ENCODE measurements at places on chromosomes 3 and 15. TPM values are rescaled to one million over a fixed set of nuclear protein-coding genes. Genes with fewer than 3 reads are reported as not detected.

The ATP13A4 gene
- 3.0 TPM for total RNA-seq

The CELF6 gene
- total RNA-seq = 2.6 TPM

The MORC1 gene
- total RNA-seq = not detected

- H3K27ac ChIP-seq = no peak overlapping the region
- H3K4me1 ChIP-seq = peaks cover 34% of the 10 kb centered on the region
- H3K27me3 ChIP-seq = no peaks in the 10 kb centered on the region
- H3K36me3 ChIP-seq = no peaks in the 10 kb centered on the region
- H3K4me3 ChIP-seq = no peak overlapping the region
Measured at GRCh38 chr3:136694321-136694720, 57.9 kb downstream of the STAG1 start.

DNA sequence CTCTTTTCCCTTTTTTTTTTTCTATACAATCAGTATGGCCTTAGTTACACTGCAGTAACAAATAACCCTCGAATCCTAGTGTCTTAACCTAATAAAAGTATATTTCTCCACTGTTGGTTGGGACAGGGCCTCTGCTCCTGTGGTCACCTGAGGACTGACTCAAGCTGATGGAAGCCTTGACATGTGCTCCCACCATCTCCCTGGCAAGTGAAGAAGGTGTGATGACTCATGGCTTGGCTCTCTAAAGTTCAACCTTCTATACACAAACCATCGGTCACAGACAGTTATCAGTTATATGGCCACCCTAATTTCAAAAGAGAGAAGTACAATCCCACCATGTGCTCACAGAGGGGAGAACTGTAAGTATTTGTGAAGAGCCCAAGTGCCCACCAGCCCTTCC, 65.8 kb upstream of the CACNA2D3 start:
- DNase-seq = no peak
- no peaks in the 10 kb centered on the region for H3K36me3 ChIP-seq
- no peak overlapping the region for H3K27ac ChIP-seq
- H3K27me3 ChIP-seq = no peaks in the 10 kb centered on the region

DNA sequence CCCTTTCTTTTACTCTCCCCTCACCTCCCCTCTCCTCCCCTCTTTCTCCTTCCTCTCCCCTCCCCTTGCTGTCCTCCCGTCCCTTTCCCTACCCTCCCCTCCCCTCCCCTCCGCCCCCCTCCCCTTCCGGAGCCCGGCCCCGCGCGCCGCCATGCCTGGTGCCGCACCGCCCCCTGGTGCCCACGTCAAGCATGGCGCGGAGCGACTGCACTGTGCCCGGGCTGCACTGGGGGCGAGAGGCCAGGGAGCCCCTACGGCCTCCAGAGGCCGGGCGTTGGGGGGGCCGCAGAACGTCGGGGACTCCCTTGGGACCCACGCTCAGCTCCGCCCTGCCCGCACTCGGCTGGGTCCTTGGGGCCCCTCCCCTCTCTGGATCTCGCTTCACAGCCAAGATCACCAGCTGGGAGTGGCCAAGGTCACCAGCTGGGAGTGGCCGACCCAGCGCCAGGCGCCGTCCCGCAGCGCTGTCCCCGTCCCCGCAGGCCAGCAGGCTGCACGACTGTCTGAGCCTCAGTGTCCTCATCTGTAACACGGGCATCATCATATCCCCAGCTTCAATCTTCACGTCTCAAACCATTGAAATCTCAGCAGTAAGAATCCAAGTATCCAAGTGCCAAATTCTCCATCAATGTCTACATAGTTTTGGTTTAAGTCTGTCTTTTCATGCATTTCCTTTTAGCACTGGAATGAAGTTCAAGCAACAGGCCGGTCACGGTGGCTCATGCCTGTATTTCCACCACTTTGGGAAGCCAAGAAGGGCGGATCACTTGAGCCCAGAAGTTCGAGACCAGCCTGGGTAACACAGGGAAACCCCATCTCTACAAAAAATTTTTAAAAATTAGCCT, 42.5 kb downstream of the TPRA1 start:
- peak overlapping the region; percentile 59 for H3K4me3 ChIP-seq
- H3K27me3 ChIP-seq = no peaks in the 10 kb centered on the region
- no peaks in the 10 kb centered on the region for H3K36me3 ChIP-seq
- DNase-seq = peak; percentile 67

GRCh38 chr3:58965865-58966264, 84.0 kb downstream of the CFAP20DC start:
- no peaks in the 10 kb centered on the region for H3K36me3 ChIP-seq
- no peak overlapping the region for H3K4me3 ChIP-seq

GRCh38 chr15:25717457-25718168, 145.5 kb downstream of the ATP10A start:
- H3K27ac ChIP-seq = no peak overlapping the region
- H3K36me3 ChIP-seq = peaks cover 3% of the 10 kb centered on the region
- H3K4me1 ChIP-seq = no peaks in the 10 kb centered on the region
- no peak overlapping the region for H3K4me3 ChIP-seq
- DNase-seq = no peak
- no peaks in the 10 kb centered on the region for H3K27me3 ChIP-seq

GRCh38 chr15:28902856-28903255, 17.1 kb downstream of the APBA2 start:
- H3K4me1 ChIP-seq = peaks cover 3% of the 10 kb centered on the region
- no peaks in the 10 kb centered on the region for H3K36me3 ChIP-seq
- H3K27ac ChIP-seq = no peak overlapping the region

All from CD4-positive, alpha-beta memory T cell (primary cell).